ENCODE measurements at places on chromosomes 7 and 10.

DNA sequence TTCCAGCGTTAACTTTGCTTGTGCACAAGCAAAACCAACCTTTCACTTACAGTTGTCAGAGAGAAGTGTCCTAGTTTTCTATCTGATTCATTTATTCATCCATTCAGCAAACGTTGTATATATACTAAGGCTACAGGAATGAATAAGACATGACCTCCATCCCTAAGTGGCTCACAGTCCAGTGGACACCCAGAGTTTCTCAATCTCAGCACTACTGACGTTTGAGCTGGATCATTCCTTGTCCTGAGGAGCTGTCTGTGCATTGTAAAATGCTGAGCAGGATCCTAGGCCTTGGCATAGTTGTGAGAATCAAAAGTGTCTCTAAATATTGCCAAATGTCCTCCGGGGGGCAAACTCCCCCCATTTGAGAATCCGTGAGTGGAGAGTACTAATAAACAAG lies 166.7 kb upstream of the PRKCQ start:
- H3K36me3 ChIP-seq: no peaks in the 10 kb centered on the region
- peaks cover 7% of the 10 kb centered on the region for H3K4me1 ChIP-seq
- H3K27ac ChIP-seq: no peak overlapping the region
- no peak for DNase-seq
- H3K27me3 ChIP-seq: peaks cover 12% of the 10 kb centered on the region

GRCh38 chr10:120929166-120929565 lies 78.0 kb downstream of the WDR11 start:
- H3K36me3 ChIP-seq: no peaks in the 10 kb centered on the region
- peaks cover 2% of the 10 kb centered on the region for H3K4me1 ChIP-seq
- no peak overlapping the region for H3K4me3 ChIP-seq
- DNase-seq: no peak
- no peak overlapping the region for H3K27ac ChIP-seq

DNA sequence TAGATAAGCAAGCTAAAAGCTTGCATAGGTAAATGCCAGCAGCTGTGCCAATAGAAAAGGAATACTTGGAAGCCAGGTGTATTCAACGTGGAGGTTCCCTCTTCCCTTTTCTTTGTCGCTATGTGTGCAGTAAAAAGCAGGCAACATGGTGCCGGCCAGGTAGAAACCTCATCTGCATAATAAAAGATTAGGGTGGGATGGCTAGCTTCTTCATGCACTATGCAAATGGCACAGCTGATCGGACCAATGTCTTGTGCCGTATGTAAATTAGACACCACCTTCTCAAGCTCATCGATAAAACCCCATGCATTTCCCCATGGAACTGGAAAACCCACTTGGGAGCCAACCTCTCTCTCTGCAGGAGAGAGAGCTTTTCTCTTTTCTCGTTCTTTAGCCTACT lies 150.9 kb upstream of the FOXK1 start:
- no peak for DNase-seq
- no peak overlapping the region for H3K4me3 ChIP-seq
- peaks cover 17% of the 10 kb centered on the region for H3K27me3 ChIP-seq
- no peak overlapping the region for H3K27ac ChIP-seq
- H3K36me3 ChIP-seq: no peaks in the 10 kb centered on the region
- no peaks in the 10 kb centered on the region for H3K4me1 ChIP-seq

- peak overlapping the region; percentile 70 for H3K4me3 ChIP-seq
- H3K36me3 ChIP-seq: no peaks in the 10 kb centered on the region
- H3K27ac ChIP-seq: peak overlapping the region; percentile 97
- no peaks in the 10 kb centered on the region for H3K27me3 ChIP-seq
- H3K4me1 ChIP-seq: peaks cover 61% of the 10 kb centered on the region
These were observed 12.5 kb upstream of the DDIT4 start for GRCh38 chr10:72260976-72261783.

- peaks cover 9% of the 10 kb centered on the region for H3K4me1 ChIP-seq
- no peaks in the 10 kb centered on the region for H3K36me3 ChIP-seq
- no peaks in the 10 kb centered on the region for H3K27me3 ChIP-seq
- H3K27ac ChIP-seq: no peak overlapping the region
These were observed 76.6 kb upstream of the HGF start for GRCh38 chr7:81846398-81846797.

DNA sequence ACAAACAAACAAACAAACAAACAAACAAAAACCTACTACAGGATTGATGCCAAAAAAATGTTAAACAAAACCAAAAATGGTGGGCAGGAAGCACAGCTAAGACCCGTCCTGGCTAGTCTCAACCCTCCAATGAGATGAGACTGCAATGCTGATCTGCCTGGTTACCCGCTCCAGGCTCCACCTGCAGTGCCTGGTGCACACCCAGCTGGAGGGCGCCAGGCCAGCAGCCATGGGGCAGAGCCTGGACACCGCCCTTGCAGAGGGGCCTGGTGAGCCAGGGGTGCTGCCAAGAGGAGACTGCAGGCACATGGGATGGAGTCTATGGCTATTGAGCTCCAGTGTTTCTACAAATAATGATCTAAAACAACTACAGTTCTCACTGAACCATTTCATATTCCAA lies 107.0 kb downstream of the LARP4B start:
- no peaks in the 10 kb centered on the region for H3K27me3 ChIP-seq
- H3K36me3 ChIP-seq: peaks cover 53% of the 10 kb centered on the region
- H3K4me3 ChIP-seq: no peak overlapping the region
- H3K4me1 ChIP-seq: no peaks in the 10 kb centered on the region
- DNase-seq: no peak

Measured in mesothelial cell of epicardium (in vitro differentiated cells).